RPMI7951 (cell line): ENCODE measurements at places on chromosomes 2 and 18.
A peak's percentile ranks its signal among the peaks of the same experiment; 100 is the strongest.

DNA sequence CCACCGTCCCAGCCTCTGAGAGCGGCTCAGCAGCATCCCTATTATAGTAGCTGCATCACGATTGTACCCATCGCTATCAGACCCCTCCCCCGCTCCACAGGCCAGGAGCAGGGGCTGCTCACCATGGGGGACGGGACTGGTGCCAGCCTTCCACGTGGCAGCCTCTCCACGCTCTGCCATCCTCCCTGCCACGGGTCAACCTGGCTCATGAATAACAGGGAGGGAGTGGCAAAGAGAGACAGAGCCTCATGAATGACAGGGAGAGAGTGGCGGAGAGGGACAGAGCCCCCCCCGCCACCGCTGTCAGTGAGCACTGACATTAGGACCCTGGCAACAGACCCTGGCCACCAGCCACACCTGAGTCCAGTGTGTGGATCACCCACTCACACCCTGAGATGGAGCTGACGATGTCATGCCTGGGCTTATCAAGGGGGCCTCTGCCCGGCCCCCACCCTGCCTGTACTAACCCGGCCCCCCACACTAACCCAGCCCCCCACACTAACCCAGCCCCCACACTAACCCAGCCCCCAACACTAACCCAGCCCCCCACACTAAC lies 16.9 kb downstream of the CROCC2 start:
- DNase-seq = no peak

DNA sequence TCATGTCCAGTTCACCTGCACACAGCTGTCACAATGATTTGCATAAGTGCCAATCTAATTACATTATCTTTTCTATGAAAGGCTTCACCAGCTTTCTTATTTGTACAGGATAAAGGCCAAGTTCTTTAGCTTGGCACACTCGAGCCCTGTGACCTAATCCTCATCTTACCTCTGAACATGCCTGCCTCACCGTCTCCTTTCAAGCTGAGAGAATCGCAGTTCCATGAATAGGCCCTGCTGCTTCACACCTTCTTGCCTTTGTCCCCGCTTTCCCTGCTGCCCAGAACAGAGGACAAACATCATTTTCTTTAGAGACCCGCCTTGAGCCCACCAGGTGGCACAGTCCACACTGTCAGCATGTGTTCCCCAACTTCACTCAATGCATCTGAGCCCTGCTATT lies 1094.7 kb downstream of the BCL11A start:
- no peak for DNase-seq

- no peak for DNase-seq
These were observed 602.2 kb downstream of the XIRP2 start for GRCh38 chr2:167490455-167490854.

GRCh38 chr2:159712929-159713420 lies 669 bp downstream of the MARCHF7 start:
- DNase-seq = peak; percentile 23

- no peak for DNase-seq
These were observed 32.7 kb upstream of the C1GALT1C1L start for GRCh38 chr2:43708891-43709290.

DNA sequence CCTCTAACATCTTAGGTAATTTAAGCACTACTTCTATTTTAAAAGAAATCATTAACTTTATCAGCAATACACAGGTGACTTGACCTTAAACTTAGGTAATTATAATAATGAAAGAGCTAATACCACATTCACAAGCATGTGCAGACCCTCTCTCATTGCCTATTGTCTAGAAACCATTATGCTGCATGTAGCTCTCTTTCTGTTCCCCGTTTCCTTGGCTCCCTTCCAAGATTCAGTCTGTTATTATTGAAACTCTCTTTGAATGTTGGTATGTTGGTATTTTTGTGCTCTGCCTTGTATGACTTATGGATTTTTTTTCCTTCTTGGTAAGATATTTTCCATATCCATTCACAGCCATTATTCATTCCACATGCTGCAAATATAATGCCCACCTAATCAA lies 201.2 kb downstream of the CDCA7 start:
- peak; percentile 16 for DNase-seq

DNA sequence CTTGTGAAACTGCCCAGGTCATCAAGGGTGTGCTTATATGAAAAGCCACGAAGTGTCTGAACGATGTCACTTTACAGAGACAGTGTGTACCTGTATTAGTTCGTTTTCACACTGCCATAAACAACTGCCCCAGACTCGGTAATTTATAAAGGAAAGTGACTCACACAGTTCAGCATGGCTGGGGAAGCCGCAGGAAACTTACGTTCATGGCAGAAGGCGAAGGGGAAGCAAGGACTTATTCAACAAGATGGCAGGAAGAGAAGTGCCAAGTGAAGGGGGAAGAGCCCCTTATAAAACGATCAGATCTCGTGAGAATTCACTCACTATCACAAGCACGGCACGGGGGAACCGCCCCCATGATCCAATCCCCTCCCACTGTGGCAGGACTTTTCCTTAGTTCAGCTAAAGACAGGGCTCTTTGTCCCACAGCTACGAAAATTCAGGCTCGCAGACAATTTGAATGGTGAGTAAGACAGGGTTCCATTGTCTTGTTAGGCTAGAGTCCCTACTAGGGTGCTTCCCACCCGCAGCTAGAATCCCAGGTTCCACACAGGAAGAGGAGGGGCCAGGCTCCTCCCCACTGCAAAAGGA lies 20.1 kb downstream of the TMEM177 start:
- DNase-seq = peak; percentile 64

DNA sequence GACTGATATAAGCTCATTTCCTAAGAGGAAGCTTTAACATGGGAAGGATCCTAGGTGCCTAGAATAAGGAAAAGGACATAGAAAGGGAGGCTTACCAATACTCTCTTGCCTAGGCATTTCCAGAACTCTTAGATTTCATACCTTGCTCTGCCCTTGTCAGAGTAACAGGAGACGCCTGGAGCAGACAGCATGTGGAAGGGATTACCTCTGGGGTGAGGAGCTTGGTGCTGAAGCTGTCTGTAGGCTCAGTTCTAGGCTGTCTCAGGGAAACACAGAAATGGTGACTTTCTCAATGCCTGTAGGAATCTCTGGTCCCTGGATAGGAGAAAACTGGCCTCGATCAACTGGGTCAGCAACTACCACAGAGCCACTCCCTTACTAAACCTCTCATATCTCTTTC lies 150.0 kb downstream of the SLC4A3 start:
- DNase-seq = no peak

DNA sequence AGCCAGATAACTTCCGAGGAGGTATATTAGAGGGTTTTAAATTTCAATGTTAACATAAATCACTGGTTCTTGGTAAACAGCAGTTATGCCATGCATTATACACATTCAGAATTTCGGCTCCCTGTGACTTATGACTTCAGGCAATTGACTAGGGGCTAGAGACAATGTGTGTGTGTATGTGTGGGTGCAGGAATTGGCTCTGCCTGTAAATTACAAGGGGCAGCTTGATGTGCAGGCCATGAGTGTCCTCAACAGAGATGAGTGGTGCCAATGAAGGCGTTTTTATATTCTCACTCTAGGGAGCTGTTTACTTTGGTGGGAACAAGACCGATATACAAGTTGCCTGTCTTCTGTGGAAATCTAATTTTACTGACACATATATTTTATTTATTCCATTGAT lies 161.6 kb downstream of the CSRNP3 start:
- no peak for DNase-seq
